Activated CD4-positive, alpha-beta T cell treated with anti-CD3 and anti-CD28 coated beads, Interleukin-2, amount 50 U/mL, for 1 hour (primary cell): ENCODE measurements at places on chromosomes 2 and 18.

GRCh38 chr18:71849407-71849806, 694.7 kb downstream of the CBLN2 start:
- no peak for DNase-seq

DNA sequence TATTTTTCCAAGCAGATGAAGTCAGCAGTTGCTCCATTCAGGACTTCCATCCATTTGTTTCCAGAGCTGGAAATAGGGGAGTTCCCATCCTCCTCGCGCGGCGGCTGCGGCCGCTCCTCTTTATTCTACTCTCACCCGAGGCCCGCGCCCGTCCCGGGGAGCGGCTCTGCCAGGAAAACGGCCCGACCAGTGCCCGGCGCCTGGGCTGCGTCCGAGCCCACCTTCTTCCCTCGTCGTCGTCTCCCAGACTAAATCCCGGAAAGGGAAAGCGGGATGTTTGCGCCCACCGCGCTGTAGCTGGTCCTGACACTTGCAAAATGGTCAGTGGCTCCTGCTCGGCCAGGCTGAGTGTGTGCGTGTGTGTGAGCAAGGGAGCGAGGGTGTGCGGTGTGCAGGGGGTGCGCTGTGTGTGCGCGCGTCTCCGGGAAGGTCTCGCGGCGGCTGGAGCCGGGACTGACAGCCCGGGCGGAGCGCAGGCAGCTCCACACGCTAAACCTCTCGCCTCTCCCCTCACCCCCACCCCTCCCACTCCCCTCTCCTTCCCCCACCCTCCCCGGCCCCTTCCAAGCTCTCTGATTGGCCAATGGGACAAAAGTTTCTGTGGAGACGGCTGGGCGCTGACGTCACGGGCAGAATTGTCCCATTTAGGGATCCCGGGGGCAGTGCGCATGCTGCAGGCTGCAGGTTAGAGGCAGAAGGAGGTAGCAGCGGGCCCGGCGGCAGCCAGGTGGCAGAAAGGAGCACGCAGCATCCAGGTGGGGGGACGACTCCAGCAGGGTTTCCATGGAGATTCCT, at the start of gene NOL4:
NOL4 (minus strand) TSS at position 491 of the 795 bp plus-strand sequence. CDS start 1,660 bp downstream, outside the sequence.
- no peak for DNase-seq

DNA sequence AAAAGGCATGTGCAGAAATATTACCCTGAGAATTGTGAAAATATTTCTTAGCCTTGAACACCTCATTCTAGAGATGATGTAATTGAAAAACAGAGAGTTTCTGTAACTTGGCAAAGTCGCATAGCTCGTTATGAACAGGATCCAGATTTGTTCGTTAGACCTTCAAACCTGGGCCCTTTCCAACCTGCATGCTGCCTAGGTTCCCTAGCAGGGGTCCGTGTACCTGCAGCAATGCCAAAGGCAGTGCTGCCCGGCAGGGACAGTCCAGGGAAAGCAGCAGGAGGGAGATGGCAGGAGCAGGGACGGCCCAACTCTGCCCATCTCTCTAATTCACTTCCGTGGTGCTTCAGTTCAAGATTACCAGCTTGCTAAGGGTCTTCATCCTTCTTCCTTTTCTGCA, 12.0 kb downstream of the PIEZO2 start:
- no peak for DNase-seq

- DNase-seq = no peak
Measured at GRCh38 chr18:32455361-32455760, 15.3 kb downstream of the GAREM1 start.

DNA sequence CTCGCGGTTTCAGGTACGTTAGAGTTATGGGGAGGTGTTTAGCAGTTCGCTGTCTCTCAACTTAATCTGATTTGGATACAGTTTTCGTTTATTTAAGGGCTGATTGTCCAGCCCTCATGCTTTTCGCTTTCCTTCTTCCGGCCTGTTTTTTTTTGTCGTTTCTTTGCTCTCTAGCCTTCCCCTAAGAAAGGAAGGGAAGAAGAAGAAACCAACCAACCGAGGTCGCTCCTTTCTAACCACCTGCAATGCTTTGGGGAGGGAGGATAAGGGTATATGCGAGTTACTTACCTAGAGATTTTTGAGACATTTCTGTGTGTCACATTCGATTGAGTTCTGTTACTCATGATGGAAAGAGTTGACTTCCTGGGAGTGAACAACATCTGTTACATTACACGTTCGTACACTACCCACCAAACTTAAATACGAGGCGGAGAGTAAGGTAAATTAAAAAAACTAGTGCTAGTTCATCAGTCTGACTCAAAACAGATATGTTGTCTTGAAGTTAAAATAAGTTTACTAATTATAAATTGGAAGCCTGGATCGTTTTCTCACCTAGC, 918 bp downstream of the EIF5B start:
- peak; percentile 5 for DNase-seq
